ENCODE measurements at places on chromosomes 2 and 18. TPM values are rescaled to one million over a fixed set of nuclear protein-coding genes. Genes with fewer than 3 reads are reported as not detected.

CERKL gene
- 2.2 TPM for polyA plus RNA-seq

DNA sequence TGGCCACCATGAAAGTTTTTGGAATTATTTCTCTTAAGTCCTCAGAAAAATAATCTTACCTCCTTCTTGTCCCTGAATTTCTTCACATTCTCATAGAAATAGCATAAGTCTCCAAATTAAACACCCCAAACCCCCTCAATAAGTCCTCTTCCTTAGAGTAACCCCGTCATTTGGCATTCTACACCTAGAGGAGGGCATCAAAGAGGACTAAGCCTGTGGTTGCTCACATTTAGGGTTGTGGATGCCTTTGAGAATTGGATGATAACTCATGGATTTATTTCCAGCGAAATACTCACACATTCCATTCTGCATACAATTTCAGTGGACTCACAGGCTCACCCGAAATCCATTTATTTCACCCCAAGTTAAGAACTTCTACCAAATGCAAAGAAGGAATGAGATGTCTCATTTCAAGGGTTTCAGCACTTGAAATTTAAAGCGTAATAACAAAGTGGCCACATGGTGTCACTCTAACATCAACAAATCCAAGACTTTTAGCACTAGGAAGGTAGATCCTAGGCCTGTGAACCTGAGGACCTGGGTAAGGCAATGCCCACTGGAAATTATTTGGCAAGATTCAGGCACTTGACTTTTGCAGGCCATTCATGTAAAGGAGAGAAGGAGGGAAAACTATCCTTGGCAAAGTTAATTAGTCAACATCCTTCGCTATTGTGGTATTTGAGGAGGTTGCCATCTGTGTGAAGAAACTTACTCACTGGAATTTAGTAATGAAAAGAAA lies 24.6 kb downstream of the DYTN start:
- peak; percentile 87 for DNase-seq

ONECUT2 gene
- polyA plus RNA-seq: 2.1 TPM

GRCh38 chr2:198597648-198598047 lies 793.3 kb downstream of the PLCL1 start:
- no peak for DNase-seq

CROCC2 gene
- polyA plus RNA-seq: not detected

HAAO gene
- polyA plus RNA-seq: 2.2 TPM
